Effector memory CD8-positive, alpha-beta T cell (primary cell): ENCODE measurements at places on chromosomes 5 and 9.

GRCh38 chr9:27423915-27424710, 100.0 kb upstream of the IFNK start:
- DNase-seq: no peak
- no peaks in the 10 kb centered on the region for H3K4me1 ChIP-seq
- H3K27ac ChIP-seq: no peak overlapping the region
- H3K4me3 ChIP-seq: no peak overlapping the region
- H3K27me3 ChIP-seq: peaks cover 8% of the 10 kb centered on the region

DNA sequence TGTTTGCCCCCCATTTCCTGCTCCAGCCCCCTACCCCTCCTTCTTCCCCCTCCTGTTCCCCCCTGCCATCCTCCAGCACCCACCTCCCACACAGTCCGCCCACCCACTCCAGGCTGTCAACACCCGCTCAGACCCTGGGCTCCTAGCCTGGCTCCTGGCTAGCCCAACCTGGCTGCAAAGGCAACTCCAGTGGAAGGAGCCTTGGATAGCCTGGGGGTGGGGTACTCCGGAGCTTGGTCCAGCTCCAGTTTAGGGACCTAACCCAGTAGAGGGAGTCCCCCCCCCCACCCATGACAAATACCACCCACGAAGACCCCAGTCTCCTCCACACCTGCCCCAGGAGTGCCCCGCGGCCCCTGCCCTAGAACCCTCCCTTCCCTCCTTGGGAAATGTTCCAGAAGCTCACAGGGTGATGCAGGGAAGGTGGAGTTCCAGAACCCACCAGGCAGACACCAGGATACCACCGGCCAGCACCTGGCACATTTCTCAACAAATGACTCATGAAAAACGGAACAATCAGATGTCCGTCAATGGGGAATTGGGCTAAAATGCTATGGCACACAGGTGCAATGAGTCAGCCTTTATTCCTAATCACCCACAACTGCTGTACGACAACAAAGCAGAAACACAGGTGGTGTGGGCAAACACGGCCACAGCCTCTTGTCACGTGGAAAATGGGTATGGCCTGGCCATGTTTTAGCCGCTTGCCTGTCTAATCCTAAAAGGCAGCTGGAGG, 901 bp upstream of the SLC12A7 start:
- H3K36me3 ChIP-seq: peaks cover 9% of the 10 kb centered on the region
- no peaks in the 10 kb centered on the region for H3K27me3 ChIP-seq
- DNase-seq: no peak
- H3K27ac ChIP-seq: peak overlapping the region; percentile 51
- H3K4me1 ChIP-seq: peaks cover 9% of the 10 kb centered on the region

DNA sequence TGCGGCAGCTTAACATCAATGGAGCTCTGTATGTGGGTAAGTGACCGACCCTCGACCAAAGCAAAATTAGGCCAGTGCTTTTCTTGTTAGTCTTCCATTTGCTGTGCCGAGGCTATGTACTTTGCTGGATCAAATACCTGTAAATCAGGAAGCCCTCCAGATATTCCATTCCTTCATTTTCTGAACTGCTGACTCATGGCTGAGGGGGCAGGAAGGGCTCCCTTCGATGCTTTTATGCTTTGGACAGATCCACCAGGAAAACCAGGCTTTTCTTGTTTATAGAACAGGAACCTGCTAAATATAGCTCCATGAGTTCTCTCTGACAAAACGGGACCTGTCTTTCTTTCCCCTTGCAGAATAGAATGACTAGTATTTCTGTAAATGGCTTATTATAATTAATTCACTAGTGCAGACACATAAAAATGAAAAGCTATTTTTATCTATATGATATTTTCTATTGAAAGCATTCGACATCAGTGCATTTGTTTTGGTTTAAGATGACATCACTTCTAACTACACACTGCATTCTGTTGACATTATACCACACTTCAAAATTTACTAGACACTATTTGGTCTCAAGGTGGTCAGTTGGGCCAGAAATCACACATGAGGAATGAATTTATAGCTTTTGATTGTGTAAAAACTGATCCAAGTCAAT, 93.3 kb downstream of the LIFR start:
- no peak overlapping the region for H3K4me3 ChIP-seq
- no peak for DNase-seq
- H3K27ac ChIP-seq: no peak overlapping the region

DNA sequence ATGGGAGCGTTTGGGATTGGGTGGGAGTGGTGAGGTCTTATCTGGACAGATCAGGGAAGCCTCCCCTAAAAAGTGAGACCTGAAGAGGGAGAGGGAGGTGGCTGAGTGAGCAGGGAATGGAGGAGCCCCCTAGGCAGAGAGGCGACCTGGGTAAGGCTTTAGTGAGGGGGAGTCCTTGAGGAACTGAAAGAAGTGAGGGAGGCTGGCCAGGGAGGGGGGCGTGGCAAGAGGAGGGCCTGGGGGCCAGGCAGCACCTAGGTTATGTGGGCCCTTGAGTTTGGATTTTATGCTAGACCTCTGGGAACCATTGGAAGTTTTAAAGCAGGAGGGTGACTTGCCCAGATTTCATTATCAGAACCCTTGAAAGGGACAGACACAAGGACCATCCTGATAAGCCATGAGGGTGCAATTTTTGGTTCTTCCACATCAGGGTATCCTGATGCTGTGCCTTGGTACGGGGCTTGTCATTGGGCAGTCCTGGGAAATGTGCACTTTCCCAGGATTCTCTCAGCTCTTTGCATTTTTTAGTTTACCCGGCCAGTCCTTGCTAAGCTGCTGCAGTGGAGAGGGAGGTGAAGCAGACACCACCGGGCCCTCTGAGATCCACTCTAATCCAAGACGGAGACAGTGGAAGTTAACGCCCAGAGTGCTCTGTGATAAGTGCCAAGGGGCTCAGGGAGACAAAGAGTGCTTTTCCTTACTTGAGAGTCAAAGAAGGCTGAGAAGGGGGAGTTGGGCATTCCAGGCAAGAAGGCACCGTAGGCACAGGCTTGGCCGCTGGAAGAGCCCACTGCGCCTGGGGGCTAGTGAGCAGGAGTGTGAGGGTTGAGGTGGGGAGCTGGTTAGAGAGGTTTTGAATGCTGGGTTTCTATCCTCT, 16.1 kb downstream of the GSN start:
- no peak for DNase-seq
- H3K27me3 ChIP-seq: no peaks in the 10 kb centered on the region
- no peaks in the 10 kb centered on the region for H3K36me3 ChIP-seq
- no peak overlapping the region for H3K27ac ChIP-seq
- H3K4me1 ChIP-seq: no peaks in the 10 kb centered on the region
